Cardiac ventricle fibroblast (primary cell): ENCODE measurements at places on chromosomes 12 and 14. TPM values are rescaled to one million over a fixed set of nuclear protein-coding genes. Genes with fewer than 3 reads are reported as not detected.

The CHGA gene
- total RNA-seq = 0.87 TPM in 1 of 2 replicates, not detected in the other

The BCL11B gene
- 0.05 TPM in 1 of 2 replicates, not detected in the other for total RNA-seq

The NGDN gene
- total RNA-seq = 18.8 and 30.0 TPM in 2 replicates

The UNC119B gene
- 23.8 and 25.9 TPM in 2 replicates for total RNA-seq

The ASCL1 gene
- total RNA-seq = not detected in 2 replicates

The KERA gene
- 0.20 TPM in 1 of 2 replicates, not detected in the other for total RNA-seq

The KRT6C gene
- not detected in 2 replicates for total RNA-seq

The HOXC4 gene
- 0.05 TPM in 1 of 2 replicates, not detected in the other for total RNA-seq

The KIF5A gene
- total RNA-seq = not detected in 2 replicates

The IQSEC3 gene
- total RNA-seq = 0.44 TPM in 2 replicates

The TSHR gene
- not detected in 2 replicates for total RNA-seq
